ENCODE measurements at places on chromosomes 2 and 18. TPM values are rescaled to one million over a fixed set of nuclear protein-coding genes. Genes with fewer than 3 reads are reported as not detected.

DNA sequence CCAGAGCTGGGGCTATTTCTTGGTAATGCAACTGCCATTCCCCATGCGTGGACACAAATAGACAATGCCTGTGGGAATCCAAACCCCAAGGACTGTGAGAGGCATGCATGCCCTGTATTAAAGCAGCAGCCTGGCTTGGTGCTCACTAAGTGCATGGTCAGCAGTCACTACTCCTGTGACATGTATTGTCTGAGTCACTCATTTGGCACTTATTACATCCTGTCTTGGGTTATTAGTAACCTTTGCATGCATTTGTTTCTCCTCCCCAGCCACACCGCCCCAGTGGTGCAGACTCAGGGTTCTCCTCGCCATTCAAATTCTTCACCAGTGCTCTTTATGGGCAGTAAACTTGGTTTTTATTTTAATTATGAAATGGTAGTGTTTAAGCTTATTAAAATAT is 30.2 kb downstream of the PRKCE start:
- peak; percentile 8 for DNase-seq

DNA sequence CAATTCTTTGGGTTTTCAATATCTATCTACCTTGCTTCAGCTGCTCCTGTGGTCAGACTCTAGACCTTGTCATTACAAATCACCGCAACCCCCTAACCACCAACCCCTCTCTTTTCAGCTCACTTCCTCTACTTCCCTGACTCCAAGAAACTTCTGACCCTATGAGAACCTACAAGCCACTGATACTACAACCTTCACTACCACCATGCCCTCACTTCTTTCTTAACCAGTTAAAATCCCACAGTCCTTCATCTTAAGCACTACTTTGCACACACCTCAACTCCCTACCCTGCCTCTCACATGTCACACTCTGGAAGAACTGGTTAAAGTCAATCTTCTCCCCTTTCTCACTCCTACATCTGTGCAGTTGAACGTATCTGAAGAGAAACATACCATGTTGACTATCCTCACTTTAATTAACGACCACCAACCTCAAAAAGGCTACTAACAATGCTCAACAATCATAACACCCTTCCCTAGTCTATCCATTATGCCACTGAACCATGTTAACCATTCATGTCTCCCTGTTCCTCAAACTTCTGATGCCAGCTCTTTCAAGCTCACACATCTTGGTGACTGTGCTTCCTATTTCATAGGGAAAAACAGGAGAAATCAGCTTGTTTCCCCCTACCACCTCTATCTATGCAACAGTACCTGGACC is 12.6 kb downstream of the EIF2AK3 start:
- DNase-seq: no peak

DNA sequence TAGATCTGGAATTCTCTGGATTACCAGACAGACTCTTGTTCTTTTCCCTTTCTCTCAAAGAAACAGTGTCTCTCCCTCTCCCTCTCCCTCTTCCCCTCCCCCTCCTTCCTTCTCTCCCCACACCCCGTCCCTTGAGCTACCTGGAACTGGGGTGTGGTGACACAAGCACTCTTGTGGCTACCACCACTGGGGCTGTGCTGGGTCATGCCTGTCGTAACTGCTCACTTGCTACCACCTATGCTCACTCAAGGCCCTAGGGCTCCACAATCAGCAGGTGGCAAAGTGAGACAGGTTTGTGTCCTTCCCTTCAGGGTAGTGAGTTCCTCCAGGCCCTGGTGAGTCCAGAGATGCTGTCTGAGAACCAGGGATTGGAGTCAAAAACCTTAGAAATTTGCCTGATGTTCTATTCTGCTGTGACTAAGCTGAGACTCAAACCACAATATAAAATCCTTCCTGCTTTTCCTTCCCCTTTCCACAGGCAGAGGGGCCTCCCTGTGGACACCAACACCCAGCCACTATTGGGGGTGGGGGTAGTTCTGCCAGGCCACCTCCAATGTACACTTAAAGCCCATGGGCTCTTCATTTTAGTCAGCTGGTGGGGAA is 70.8 kb downstream of the OXER1 start:
- DNase-seq: no peak

The IMP4 gene
- 52.1 TPM for total RNA-seq

- DNase-seq: no peak
These were observed 5.5 kb downstream of the SALL3 start for GRCh38 chr18:78984941-78985784.

GRCh38 chr18:26103579-26103978 is 13.2 kb upstream of the SS18 start:
- no peak for DNase-seq

The PSMA8 gene
- total RNA-seq: not detected

The STRADB gene
- 25.1 TPM for total RNA-seq

The PRSS56 gene
- 0.82 TPM for total RNA-seq
